Cardiac septum (tissue), 1 donor: ENCODE measurements at places on chromosomes 7 and 10. TPM values are rescaled to one million over a fixed set of nuclear protein-coding genes. Genes with fewer than 3 reads are reported as not detected.

Gene PPP1R9A
- total RNA-seq = 42.8 TPM

Gene SUN3
- not detected for total RNA-seq

Gene GOLGA7B
- 0.54 TPM for total RNA-seq

Gene CRYGN
- total RNA-seq = not detected

Gene NKX1-2
- total RNA-seq = not detected

Gene ACTR3C
- total RNA-seq = 4.6 TPM

GRCh38 chr7:30869794-30870611 is 41.6 kb upstream of the AQP1 start:
- DNase-seq = no peak

DNA sequence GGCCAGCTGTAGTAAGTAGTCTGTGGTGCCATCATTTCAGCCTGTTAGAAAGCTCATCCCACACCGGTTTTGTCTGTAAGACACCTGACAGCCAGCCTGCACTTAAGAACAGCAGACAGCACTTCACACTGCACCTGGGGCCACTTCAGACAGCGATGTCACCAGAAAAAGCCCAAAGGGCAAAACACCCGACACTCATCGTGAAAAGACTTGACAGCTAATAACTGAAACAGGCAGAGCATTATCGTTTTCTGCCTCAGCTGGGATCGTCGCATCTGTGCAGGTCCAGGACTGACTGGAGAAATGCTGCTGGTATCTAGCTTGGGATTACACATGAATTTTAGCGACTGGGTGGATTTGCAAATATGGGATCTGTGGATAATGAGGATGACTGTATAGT is 16.8 kb upstream of the LAT2 start:
- DNase-seq = no peak

DNA sequence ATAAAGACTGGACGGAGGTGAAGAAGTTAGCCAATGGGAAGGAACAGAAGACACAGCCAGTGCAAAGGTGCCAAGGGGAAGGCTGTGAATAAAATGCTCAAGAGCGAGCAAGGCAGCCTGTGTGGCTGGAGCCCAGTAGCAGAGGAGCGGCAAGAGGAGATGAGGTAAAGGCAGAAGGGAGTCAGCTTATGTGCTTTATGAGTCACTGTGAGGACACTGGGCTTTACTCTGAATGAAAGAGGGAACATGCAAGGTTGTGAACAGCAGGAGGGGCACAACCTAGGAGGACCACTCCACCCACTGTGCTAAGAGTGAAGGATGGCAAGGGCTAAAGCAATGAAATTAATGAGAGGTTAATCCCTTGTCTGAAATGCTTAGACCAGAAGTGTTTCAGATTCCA is 129.0 kb upstream of the ODAD2 start:
- DNase-seq = no peak

DNA sequence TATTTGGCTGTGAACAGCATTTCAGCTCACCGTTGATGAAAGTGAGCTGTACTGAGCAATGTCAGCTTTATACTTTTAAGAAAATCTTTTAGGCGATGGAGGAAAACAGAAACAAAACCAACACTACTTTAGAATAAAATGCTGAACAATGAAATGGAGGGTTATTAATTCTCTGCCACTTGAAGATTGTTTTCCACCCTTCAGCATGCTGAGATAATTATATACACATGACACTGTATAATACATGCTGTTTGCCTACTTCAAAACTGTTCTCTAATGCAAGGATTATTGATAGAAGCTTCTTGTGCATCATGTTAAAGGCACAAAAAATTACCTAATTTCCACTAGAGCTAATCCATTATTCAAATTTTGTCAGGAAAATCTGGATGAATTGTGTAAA is 66.8 kb downstream of the CACNA2D1 start:
- no peak for DNase-seq

DNA sequence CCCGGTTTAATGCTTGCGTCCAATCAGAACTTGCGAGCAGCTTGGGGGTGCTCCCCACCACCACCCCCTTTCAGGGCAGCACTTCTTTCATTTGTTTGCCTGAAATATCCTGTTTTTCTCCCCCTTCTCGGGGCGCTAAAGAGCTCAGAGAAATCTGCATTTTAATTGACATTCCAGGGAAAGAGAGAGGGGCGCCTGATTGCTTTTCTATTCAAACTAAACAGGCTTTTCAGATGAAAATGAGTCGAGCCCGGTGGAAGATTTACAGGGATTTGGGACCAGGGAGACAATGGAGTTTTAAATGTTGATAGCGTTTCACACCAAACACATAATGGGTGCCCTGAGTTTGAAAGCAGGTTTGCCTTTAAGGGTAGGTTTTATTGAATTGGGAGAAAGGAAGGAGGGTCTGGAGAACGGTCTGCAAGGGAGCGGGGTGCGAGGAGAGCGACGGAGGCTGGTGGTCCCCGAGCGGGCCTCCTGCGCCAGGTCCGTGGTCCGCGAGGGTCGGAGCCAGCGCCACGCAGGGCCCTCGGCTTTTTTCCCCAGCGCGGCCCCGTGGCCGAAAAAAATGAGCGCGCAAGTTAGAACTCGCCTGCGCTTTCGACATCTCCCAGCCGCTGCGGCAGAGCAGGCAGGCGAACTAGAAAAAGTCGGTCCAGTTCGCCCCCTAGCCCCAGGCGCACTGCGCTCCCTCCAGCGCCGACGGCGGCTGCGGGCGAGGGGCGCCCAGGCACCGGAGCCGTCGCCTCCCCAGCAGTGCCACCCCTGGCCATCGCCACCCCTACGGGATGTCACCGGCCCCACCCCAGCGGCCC is 1.3 kb downstream of the FGFR2 start:
- DNase-seq = peak; percentile 50

DNA sequence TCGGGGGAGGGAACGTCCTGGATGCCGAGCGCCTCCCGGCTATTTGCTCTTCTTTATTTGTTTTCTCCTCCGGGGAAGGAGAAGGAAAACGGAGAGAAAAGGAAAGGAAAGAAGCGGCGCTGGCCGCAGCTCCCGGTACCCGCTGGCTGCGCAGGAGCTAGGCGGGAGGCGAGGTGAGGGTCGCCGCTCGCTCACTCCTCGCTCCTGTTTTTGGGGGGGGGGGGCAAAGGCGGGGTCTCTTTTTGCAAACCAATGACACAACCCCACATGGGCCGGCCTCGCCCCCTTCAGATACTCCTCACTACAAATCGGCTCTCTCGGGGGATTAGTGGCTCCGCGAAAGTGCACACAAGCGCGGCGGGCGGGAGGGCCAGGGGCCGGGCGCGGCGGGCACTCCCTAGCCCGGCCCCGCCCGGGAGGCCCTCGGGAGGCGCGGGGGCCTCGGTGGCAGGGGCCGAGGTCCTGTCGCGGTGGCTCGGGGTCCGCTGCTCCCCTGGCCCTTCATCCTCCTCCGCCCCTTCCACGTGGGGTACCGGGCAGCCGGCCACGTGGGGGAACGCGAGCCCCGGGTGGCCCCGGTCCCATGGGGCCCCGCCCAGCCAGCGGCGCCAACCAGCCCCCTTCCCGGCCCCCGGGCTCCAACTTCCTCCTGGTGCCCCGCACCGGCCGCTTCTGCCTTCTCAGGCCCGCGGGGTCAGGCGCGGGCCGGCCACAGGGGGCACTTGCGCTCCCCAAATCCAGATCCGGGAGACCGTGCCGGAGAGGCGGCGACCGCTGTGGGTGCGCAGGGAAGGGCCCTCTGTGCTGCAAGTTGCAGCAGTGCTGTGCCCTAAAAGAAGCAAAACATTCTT is 718 bp upstream of the CTBP2 start:
- DNase-seq = peak; percentile 84

DNA sequence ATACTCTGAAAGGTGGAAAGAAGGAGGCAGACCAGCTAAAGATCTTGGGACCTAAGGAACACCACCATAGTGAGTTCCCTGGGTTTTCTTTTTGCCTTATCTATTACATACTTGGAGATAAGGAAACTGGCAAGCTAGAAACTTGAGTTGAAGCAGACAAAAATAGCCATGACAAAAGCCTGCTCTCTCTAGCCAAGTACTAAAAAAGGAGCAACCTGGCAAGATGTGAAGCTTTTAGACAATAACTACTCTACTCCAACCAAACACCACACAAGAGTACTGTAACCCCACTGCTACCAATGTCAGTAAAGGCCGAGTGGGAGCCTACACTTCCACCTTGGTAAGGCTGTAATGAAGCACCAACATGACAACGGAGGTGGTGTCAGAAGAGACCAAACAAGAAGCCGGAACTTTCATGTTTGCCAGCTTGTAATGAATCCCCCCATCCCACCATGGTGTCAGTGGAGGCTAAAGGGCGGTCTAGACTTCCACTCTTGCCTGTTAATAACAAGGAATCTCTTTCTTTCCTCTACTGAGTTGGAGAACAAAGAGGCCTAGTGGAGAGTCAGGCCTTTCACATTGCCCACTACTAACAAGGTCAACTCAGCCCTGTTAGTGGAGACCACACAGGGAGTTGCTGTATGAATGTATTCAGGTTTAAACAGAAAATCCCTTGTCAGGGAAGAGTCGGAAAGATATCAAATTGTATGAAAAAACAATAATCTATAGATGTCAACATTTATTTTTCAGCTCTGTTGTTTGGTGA is 55.8 kb upstream of the DYNC1I1 start:
- DNase-seq = no peak

DNA sequence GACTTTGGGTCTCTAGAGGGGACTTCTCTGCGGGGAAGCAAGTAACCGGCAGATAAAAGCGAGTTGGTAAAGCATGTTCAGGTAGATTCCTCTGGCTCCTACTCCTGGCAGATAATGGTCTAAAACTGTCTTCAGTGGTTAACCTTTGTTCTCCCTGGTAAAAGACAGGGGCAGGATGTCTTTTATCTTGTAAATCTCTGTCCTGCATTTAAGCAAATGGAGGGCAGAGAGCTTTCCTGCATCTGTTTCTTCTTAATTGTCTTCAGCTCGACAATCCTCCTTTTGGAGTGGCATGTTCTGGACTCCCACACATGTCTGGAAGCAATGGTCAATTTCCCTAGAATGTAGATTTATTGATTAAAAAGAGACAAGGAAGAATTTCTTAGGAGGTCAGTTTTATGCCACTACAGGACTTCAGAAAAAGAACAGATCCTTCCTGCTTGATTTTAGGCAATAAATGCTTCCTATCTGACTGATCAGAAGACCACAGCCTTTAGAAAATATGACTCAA is 16.6 kb downstream of the C7orf33 start:
- no peak for DNase-seq

DNA sequence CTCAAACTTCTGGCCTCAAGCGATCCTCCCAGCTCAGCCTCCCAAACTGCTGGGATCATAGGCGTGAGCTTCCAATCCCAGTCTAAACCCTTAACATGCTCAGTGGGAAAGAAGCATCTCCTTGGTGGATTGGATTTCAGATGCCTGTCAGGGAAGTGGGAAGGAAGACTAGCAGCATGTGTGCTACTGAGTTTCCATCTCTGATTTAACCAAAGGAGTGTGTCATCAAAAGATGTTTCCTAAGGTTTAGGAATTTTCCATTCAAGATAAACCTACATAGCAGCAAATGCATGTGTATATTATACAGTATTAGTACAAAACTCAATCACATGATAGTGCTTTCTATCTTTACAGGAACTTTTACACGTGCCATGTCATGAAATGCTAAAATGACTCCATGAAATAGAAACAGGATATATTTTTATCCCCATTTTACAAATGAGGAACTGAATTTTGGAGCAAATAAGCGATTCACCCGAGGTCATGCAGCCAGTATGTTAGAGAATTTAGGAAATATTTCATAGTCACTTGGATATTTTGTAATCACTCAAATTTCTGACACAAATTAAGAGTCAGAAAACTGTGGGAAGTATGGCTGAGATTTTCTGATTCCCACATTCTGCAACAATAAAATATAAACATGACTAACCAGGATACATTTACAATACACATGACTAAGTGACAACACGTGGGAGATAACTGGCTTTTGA is 11.4 kb upstream of the TMEM26 start:
- DNase-seq = no peak

DNA sequence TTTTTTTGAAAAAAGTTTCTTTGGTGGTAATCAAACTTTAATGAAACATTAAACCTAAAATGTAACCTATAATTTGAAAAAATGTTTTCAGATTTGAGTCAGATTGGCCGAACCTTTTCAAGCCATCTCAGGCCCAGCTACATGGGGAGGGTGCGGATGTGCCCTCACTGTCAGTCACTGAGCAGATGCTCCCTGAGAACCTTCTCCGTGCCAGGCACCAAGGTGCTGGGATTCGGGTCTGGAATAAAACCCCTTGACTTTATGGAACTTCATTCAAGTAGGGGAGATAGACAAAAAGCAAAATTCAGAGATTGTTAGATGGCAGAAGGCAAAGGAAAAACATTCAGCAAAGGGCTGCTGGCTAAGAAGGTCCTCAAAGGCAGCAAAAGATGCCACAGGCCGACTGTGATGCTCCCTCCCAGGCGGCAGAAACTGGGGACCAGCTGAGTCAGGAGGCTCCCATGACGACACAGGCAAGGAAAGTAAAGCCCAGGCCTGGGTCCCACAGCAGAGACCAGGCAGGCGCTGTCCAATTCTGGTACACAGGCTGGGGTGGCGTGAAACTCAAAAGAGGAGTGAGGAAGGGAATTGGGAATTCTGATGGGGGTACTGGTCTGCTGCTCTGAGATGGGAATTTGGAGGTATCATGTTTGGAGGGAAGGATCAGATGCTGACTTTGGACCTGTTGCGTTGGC is 82.2 kb upstream of the DDC start:
- DNase-seq = no peak

DNA sequence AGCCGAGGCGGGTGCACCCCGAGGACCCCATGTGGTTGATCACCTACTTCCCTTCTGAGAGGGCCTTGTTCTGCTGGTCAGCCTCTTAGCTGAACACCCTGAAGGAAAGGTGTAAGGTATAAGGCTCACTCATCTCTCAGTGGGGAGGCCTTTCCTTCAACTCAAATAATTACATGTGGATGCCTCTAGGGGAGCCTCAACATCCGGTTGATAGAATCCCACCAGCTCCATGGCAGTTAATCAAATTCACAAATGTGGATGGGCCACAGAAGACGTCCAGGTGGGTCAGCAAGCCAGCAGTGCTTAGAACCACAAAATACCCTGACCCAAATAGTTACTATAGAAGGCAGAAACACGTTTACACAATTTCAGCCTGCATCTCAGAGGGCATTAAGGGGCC is 37.7 kb upstream of the ZNF32 start:
- no peak for DNase-seq

GRCh38 chr7:141697211-141697871 is 4.6 kb downstream of the DENND11 start:
- DNase-seq = no peak
